Lower leg skin (tissue), 4 donors: ENCODE measurements at places on chromosomes 7 and 10.

GRCh38 chr7:135262623-135263320 lies 29.1 kb downstream of the STRA8 start:
- DNase-seq = no peak

DNA sequence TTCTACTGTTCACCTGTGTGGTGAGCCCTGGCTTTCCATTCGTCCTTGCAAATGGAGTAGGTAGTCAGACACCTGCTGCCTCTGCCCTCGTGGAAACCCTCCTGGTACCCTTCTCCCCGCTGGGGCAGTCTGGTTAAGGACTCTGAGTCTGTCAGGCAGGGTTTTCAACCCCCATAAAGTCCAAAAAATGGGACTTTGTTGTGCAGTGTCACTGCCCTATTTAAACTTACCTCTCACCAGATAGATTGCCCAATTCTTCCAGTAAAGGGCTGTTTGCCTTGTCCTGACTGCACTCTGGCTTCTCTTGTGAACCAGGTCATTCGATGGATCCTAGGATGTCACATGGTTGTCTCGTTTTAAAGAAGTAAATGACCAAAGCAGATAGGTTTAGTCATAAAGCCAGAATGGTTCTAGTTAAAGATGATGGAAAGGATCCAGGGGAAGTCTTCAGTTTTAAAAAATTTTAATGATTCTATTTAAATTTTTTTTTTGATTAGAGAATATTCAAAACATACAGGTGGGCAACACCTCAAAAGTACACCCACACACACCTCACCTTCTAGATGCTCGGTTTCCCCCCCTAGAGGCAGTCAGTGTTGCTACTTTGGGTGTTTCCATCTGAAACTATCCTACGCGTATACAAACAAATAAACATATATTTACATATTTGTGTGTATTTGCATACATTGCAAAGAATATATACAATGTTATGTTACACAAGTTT lies 22.0 kb downstream of the TMEM176B start:
- peak; percentile 58 for DNase-seq

DNA sequence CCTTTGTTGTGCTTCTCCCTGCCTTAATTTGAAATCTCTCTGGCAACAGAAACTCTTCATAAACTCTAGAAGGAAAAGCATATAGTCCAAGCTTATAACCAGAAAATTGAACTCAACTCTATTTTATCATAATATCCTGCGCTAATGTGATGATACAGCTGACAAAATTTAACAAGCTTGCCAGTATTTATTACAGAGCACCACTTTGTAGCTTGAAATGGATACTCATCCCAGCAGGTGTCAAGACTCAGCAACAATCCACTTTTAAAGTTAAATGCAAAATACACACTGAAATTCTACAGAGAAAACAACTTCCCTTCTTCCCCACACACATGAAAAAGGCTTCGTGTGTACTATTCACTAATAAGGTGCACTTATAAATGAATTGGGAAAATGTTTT lies 228.9 kb downstream of the AGMO start:
- no peak for DNase-seq

- no peak for DNase-seq
Measured at GRCh38 chr10:61028861-61029361, 84.9 kb upstream of the RHOBTB1 start.

- no peak for DNase-seq
Measured at GRCh38 chr10:77381750-77382149, 255.9 kb downstream of the KCNMA1 start.

- DNase-seq = peak; percentile 82
Measured at GRCh38 chr7:33895025-33895804, 10.1 kb upstream of the BMPER start.

DNA sequence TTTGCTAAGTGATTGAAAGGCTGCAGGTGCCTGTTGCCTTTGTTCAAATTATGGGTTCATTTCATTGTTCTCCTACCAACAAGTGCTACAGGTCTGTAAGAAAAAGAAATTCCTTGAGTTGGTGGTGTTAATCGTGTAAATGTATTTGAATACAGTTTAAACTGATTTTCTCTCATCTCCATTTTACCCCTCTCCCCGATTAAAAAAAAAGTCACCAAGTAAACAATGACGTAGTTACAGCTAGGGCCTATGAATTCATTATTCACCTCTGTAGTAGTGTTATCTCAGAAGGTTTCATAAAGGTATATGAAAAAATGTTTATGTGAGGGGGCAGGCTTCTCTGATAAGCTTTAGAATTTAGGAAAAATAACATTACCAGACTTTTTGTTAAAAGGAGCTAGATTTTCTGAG lies 1.1 kb downstream of the REEP3 start:
- DNase-seq = no peak

DNA sequence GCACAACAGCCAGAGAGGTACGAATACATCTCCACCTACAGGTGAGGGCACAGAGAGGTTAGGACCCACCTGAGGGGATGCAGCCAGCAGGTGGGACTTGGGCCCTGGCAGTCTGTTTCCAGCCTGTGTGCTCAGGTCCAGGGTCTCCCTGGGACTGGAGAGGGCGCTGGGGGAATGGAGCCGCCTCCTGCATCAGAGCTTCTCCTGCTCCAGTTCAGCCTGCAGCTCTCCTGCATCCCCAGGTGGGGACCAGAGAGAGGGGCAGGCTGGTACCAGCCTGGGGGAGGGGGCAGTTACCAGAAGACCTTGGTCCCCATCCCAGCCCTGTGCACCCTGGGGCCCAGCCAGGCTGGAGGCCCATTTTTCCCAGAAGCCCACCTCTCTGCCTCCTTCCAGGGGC lies 80.7 kb downstream of the LHPP start:
- DNase-seq = no peak

DNA sequence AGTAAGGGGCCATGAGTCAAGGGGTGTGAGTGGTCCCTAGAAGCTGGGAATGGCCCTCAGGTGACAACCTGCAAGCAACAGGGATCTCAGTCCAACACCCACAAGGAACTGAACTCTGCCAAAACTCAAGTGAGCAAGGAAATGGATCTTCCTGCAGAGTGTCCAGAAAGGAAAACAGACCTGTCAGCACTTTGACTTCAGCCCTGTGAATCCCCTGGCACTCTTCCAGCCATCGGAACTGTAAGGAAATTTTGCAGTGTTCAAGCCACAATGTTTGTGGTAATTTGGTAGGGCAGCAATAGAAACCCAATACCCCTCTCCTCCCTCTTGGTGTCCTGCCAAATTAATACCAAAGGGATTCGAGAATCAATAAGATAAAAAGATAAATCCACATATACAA lies 6.9 kb downstream of the LYZL1 start:
- DNase-seq = no peak

DNA sequence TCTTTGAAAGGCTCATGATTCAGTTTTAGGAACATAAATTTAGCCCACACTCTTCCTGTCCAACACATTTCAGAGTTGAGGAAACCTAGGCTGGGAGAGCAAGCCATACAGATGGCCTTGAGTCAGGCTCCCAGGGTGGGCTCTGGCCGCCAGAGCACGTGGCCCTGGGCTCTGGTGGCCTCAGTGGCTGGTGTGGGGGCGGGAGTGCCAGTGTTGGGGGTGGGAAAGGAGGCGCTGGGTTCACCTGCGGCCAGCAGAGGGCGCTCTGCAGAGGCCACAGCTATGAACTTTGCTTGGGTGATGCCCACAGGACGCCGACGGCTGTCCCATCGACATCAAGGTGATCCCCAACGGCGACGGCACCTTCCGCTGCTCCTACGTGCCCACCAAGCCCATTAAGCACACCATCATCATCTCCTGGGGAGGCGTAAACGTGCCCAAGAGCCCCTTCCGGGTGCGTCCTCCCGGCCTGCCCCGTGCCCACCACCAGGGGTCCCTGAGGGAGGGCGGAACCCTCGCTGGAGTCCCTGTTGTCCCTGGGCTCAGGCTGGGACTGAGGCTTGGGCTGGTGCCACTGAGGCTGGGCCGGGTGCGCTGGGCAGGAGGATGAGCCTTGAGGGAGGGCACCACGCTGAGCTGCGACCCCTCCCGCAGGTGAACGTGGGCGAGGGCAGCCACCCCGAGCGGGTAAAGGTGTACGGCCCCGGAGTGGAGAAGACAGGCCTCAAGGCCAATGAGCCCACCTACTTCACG lies 11.9 kb downstream of the FLNC start:
- no peak for DNase-seq

- DNase-seq = peak; percentile 62
Measured at GRCh38 chr10:86197166-86197790, 169.3 kb downstream of the GRID1 start.

DNA sequence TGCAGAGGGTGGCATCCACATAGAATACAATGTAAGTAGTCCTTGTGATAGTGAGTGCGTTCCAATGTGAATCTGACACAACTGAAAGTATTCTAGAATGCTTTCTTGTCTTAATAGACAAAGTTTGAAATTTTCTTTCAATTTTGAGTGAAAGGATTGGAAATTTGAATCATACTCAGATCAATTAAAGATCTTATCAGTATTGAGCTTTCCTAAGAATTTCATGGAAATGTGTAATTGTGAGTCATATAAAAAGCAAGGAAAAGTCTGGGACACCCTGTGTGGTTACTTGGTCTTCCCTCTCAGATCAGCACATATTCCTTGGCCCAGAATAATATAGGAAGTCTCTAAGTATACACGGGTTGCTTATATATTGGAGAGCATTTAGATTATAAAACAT lies 99.1 kb downstream of the MBL2 start:
- no peak for DNase-seq

DNA sequence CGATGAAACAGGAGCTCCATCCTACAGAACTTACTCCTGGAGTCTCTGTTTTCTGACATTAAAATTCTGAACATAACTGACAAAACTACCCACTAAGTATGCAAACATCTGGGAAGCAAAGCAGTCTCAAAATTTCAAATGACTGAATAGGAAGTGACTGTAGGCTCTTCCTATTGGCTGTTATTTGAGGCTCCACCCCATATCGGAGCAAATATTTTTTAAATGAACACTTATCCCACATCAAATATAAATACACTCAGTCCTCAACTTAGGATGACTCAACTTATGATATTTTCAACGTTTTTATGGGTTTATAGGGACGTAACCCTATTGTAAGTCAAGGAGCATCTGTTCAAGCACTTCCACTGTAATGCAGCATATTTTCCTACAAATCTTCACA lies 8.8 kb downstream of the HSPA12A start:
- DNase-seq = no peak

DNA sequence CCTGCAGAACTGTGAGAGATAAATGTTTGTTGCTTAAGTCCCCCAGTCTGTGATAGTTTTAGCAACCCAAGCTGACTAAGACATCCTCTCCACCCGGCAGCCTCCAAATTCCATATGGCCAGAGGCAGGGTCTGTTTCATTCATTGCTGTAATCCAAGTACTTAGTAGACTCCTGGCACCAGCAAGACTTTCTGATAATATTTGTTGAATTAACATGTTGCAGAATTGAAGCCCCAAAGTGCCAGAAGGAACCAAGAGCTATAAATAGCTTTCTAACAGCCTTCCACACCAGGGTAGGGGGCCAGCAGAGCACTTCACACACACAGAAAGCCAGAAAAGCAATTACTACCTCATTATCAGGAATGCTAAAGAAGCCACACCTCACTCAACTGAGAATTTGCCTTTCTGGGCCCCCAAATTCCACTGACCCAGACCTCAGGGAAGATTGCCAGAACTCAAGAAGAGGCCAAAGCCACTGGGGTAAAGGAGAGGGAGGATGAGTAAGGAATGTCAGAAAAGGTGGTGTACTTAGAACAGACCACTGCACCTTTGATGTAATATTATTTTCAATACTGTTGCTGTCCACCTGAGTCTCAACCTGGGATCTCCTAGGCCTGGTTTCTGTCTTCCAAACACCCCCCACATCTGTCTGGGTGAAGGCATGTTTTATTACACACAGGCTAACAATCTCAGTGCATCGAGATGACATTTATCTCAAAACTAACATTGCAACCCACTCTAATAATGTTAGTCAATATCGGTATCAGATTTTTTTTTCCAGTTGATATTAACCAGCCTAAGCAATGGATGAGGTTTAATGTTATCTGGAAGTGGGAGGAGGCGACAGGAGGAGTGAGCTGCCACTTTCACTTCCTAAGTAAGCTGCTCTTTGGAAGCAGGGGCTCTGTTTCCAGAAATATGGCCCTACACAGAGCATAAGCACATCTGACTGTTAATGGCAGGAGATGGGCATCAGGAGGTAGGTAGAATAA lies 5.5 kb downstream of the NOD1 start:
- no peak for DNase-seq

GRCh38 chr7:51229620-51230323 lies 86.8 kb downstream of the COBL start:
- DNase-seq = no peak

GRCh38 chr10:69202332-69202731 lies 17.8 kb upstream of the HKDC1 start:
- no peak for DNase-seq

DNA sequence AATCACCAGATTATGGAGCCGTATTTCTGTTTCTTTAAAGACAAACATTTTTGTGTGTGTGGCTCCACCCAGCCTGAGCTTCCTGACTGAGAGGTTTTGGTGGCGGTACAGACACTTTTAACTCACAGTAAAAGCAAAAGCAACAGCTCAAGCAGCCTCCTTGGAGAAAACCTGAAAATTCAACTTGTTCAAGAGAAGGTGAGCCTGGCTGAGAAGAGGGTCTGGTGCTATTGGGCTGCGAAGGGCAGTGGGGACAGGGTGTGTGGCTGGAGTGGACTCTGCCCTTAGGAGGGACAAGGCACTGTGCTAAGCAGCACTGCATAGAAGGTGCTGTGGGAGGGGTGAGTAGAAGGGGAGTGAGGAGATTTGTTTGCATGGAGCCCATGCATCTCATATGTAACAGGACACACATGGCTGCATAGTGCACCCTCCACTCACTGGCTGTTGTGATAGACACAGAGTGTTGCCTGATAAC lies at the start of gene GIMAP7:
TSS of gene GIMAP7 (plus strand) at position 125 of the 475 bp plus-strand sequence. CDS start 5,103 bp downstream, outside the sequence.
- no peak for DNase-seq

GRCh38 chr7:2884161-2884560 lies 40.1 kb upstream of the GNA12 start:
- no peak for DNase-seq

- DNase-seq = no peak
Measured at GRCh38 chr10:3118641-3119091, 51.3 kb downstream of the PFKP start.

- DNase-seq = no peak
Measured at GRCh38 chr10:30894221-30894620, 137.4 kb downstream of the ZNF438 start.

- no peak for DNase-seq
Measured at GRCh38 chr10:71747551-71748523, 25.5 kb downstream of the VSIR start.

GRCh38 chr10:50653142-50653541 lies 29.4 kb upstream of the SGMS1 start:
- no peak for DNase-seq
